Transverse colon (tissue), 4 donors: ENCODE measurements at places on chromosomes 2 and 18. TPM values are rescaled to one million over a fixed set of nuclear protein-coding genes. Genes with fewer than 3 reads are reported as not detected.

Gene ING5
- 52.4 TPM for total RNA-seq

Gene CIB4
- not detected for total RNA-seq

Gene ABCG5
- not detected for total RNA-seq

Gene UPP2
- not detected for total RNA-seq

Gene HRH4
- not detected for total RNA-seq

Gene MFF
- 107 TPM for total RNA-seq

Gene IL1F10
- total RNA-seq, result not detected

Gene TMEM163
- not detected for total RNA-seq

Gene AGXT
- 0.32 TPM for total RNA-seq

Gene KHK
- 1.8 TPM for total RNA-seq

- no peak for DNase-seq
Observed at GRCh38 chr18:75407468-75408437, 19.8 kb downstream of the SMIM21 start.

GRCh38 chr2:161308178-161308955 lies at the start of gene PSMD14:
TSS of gene PSMD14 (plus strand) at chr2:161308425. CDS start at chr2:161318826, 10,401 bp downstream.
- peak; percentile 95 for DNase-seq

DNA sequence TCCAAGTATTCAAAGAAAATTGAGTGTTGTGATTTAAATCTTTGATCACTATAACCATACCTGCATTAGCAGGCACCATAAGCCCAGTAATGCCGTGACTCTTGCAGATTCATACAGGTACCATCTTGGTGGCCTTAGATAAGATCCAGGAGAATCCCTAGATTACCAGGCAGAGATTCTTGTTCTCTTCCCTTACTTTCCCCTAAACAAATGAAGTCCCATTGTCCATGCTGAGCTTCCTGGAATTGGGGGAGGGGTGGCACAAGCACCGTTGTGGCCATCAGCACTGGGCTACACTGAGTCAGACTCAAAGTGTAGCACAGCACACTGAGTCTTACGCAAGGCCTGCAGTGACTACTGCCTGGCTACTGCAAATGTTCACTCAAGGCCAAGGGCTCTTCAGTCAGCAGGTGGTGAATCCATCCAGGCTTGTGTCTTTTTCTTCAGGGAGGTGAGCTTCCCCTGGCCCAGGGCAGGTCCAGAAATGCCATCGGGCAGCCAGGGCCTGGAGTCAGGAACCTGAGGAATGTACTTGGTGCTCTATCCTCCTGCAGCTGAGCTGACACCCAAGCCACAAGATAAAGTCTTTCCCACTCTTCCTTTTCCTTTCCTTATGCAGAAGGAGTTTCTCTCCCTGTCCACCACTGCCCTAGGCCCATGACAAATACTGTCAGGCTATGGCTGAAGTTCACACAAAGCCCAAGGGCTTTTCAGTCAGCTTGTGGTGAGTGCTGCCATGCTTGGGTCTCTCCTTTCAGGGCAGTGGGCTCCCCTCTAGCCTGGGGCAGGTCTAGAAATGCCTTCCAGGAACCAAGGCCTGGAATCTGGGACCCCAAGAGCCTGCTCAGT lies 52.6 kb downstream of the CD28 start:
- DNase-seq, result no peak

DNA sequence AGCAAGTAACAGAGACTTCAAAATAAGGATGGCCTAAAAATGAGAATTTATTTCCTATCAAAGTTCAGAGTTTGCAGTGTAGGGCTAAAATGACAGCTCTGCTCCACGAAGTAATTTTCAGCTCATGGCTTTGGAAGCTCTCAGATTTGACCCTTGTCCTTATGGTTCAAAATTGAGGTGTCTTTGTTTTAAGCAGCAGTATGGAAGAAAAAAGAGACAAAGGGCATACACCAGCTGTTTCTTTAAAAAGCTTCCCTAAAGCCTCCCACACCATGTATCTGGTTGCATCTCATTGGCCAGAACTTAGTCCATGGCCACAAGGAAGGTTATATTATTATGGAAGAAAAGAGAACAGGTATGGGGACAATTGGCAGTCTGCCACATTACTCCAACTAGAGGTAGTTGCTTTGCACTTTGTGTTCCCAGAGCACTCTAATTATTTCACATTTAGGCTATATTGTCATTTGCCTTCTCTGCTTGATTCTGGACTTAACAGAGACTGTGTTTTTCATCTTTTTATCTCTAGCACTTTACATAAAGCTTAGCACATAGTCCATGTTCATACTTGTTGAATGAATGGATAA lies 180.4 kb downstream of the MCFD2 start:
- DNase-seq, result no peak

DNA sequence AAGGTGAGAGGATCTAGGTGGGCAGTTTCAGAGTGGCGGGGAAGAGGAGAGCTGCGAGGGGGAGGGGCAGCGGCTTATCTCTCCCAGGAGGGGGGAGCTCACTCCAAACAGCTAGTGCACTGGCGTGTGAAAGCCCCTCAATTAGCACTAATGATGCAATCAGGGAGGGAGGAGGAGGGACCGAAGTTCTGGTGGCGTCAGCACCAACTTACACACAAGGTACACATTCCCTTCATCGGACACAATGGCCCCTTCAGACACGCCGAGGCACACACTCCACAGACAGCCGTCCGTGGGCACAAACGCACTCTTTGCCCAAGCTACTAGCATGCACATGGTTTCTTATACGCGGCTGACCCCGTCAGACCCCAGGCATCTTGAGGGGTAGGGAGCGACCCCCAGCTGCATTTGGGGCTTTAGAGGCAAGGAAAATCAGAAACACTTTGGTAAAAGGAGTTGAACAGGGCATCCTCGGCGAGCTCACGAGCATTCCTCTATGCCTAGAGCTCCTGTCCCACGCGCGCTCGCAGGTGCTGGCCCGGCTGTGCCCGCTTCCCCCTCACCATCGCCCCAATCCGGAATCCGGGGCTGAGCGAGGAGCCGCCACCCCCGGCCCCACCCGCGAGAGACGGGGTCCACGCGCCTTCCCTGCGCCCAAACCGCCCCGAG lies 868 bp upstream of the PKDCC start:
- no peak for DNase-seq

GRCh38 chr2:152584301-152584700 lies 133.0 kb downstream of the PRPF40A start:
- no peak for DNase-seq

DNA sequence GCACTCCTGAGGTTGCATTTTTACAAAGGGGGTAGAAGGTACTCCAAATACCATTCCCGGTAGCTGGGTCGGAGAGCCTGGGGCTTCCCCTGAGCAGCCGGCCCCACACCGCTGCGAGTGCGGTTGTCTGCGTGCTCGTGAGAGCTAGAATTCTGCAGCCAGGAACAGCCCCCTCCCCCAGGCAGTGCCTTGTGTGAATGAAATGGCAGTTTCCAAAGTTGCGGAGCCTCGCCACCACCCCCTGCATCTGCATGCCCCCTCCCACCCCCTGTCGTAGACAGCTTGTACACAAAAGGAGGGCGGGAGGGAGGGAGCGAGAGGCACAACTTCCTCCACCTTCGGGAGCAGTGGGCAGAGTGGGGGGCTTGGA lies 1.1 kb downstream of the MYCN start:
- DNase-seq, result no peak

- DNase-seq, result no peak
Observed at GRCh38 chr2:38509314-38509946, 93.3 kb downstream of the HNRNPLL start.

GRCh38 chr2:98089941-98090340 lies 3.0 kb downstream of the VWA3B start:
- DNase-seq, result no peak

- no peak for DNase-seq
Observed at GRCh38 chr2:55031505-55031904, 18.7 kb downstream of the RTN4 start.

DNA sequence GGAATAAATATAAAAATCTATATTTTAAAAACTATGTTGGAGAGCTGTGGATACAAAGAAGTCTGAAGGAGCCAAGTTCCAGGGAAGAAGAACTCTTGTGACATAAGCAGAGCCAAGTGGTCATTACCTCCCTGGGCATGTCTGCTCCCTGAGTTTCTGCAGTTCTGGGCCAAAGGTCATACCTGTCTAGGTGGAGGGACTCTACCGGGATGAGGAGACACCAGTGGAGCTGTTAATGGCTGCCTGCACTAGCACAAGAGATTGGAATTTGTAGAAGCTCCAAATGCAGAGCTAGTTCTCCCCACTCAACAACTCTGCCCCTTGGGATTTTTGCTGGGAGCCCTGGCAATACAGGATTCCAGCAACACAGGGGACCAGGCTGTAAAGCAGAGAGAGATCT lies 89.8 kb downstream of the ARHGAP28 start:
- no peak for DNase-seq

DNA sequence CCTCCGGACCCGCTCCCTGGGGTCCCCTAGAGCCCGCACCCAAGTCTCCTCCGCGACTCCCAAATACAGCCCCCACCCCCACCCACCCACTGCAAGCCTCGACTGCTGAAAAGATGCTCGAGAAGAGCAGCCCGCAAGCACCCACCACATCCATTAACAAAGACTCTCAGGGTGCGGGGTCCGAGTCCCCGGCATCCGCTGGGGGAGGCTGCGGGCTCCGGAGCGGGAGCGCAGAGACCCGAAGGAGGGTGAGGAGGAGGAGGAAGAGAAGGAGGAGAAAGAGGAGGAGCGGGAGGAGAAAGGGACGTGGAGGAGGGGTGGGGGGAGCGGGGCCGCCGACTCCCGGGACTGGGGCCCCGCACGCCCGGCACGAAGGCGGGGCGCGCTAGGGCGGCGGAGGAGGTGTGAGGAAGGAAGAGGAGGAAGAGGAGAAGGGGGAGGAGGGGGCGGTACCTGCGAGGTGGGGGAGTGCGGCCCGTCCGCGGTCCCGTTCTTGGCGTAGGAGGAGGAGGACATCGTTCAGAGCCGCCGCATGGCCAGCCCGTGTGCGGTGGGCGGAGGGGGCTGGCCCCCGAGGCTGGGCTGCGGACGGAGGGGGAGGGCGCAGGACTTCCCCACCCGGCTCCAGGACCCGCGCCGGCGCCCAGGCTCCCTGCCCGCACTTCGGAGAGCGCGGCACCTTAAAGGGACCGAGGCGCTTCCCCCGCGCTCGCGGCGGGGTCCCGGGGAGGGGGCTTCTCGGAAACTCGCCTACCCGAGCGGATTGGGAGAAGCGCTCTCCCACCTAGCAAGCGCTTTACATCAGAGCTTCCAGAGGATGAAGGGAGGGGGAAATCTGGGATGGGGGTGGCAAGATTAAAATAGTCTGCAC lies at the start of gene CACNB4:
TSS of gene CACNB4 (minus strand) at position 549 of the 871 bp plus-strand sequence.
- DNase-seq, result no peak

- no peak for DNase-seq
Observed at GRCh38 chr2:186496401-186496800, 10.3 kb downstream of the ZC3H15 start.

- DNase-seq, result no peak
Observed at GRCh38 chr2:129239141-129239540, 740.3 kb upstream of the RAB6C start.

- peak; percentile 63 for DNase-seq
Observed at GRCh38 chr18:46167971-46168370, 63.8 kb downstream of the HAUS1 start.

- no peak for DNase-seq
Observed at GRCh38 chr2:172101821-172102390, 794 bp downstream of the DLX2 start.

GRCh38 chr2:23904692-23905091 lies 22.2 kb downstream of the ATAD2B start:
- DNase-seq, result no peak

- peak; percentile 65 for DNase-seq
Observed at GRCh38 chr18:74290794-74291471, 830 bp downstream of the CYB5A start.

- peak; percentile 11 for DNase-seq
Observed at GRCh38 chr2:113755035-113755834, 1.2 kb downstream of the SLC35F5 start.

DNA sequence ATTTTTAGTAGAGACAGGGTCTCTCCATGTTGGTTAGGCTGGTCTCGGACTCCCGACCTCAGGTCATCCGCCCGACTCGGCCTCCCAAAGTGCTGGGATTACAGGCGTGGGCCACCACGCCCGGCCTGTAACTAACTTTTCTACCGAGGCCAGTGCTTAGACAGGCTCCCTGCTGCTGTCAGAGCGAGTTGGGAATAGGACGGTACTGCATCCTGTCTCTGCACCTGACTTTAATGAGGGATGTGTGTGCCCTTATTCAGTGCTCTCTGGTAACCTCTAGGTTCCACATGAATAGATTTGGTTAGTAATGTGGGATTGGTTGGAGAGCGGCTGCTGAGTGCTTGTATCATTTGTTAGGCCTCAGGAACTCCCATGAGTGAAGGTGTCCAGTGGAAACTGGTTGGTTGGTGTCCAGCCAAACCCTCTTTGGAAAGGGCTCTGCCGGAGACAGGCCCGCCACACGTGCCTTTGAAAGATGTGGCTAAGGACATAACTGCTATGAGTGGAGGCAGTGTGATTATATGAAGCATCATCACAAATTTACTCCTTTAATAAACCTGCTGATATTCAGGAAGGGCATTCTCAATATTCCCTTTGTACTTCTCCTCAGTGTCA lies 36.6 kb downstream of the MYOM1 start:
- no peak for DNase-seq

DNA sequence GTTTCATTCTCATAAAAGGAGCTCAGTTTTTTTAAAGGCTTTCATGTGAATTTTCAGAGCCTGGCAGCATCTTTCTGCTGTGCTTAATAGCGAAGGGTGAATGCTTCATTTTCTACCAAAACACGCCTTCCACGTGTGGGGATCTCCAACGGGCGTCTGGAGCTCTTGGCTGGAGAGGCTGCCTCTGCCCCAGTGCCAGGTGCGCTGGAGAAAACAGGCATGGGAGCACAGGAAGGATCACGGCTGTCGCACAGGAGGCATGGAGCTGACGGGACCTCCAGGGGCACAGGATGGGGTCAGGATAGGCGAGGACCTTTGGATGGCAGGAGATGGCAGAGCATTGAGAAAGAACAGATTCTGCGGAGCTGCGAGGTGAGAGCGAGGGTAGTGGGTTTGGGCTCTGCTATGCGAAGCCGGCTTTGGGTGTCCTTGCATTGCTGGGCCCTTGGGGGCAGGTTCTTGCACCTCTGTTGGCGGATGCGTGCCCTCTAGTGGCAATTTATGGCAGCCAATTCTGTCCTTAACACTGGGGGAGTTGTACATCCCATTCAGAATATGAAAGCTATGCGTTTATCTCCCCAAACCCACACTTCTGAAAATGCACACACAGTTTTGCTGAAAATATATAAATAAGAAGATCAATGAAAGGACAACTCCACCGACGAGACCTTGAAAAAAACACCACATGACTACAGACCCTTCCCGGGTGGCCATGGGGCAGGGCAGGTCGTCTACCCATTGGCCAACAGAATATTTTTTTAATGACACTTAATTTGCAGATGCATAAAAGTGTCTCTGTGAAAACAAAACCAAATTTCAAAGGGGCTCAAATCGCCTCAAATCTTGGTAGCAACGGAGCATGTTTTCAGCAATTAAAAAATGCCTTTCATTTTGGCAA lies 90.4 kb upstream of the SLC35G4 start:
- peak; percentile 11 for DNase-seq

GRCh38 chr18:10519366-10519765 lies 6.5 kb upstream of the NAPG start:
- no peak for DNase-seq
